ENCODE measurements at places on chromosomes 12 and 14.

GRCh38 chr14:39467889-39468524 is 35.8 kb upstream of the FBXO33 start:
- DNase-seq = no peak

DNA sequence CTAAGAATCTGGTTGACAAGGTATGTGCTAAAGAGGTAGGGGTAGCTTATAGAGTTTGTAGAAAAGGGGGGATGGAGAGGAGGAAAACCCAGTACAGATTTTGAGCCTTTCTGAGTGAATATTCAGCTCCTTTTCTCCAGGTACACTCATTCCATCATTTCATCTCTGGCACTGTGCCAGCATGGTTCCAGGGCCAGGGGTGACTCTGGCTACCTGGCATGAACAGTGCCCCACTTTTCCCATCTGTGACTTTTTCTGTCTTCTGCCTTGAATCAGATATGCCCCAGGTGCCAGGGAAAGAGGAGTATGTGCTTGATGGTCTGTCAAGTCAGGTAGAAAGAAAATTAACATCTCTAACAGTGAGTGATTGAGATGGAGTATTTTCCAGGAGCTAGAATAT is 175.7 kb downstream of the CACNA1C start:
- no peak for DNase-seq

DNA sequence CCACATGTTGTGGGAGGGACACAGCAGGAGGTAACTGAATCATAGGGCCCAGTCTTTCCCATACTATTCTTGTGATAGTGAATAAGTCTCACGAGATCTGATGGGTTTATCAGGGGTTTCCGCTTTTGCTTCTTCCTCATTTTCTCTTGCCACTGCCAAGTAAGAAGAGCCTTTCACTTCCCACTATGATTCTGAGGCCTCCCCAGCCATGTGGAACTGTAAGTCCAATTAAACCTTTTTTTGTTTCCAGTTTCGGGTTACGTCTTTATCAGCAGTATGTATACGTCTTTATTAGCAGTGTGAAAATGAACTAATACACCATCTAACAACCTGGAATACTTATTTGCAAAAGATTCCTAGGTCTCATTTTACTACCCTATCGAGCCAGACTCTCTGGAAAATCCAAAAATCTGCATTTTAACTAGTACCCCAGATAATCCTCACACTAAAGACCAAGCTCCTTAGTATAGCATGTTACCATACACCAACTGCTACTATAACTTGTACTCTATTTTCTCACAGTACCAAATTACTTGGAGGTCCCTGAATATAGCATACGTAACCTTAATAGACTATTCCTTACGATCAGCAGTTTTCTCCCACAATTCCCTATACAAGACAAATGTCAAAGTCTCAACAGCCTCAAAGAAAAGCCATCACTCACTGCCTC is 11.5 kb downstream of the GTF2A1 start:
- DNase-seq = no peak

- DNase-seq = peak; percentile 27
Observed at GRCh38 chr12:45543887-45544286, 185.6 kb upstream of the ARID2 start.

GRCh38 chr14:24576771-24577170 is 721 bp upstream of the CTSG start:
- DNase-seq = no peak

DNA sequence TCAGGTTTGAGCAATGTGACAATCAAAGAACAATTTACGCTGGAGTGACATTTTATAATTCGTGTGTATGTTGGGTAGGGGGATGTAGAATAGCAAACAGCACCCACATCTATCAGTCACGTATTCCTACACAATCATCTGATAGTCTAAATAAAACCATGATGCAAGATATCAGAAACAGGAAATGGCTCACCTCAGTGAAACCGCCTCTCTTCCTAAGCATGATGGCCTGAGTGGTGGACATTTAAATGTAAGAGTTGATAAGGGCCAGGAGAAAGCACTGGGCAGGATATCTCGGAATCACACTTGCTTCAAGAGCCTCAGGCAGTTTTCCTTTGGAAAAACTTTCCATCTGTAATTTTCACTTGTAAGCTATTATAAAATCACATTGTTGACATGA is 128.2 kb downstream of the GRIP1 start:
- DNase-seq = no peak

GRCh38 chr14:58846682-58847465 is 209.1 kb downstream of the DACT1 start:
- DNase-seq = no peak

DNA sequence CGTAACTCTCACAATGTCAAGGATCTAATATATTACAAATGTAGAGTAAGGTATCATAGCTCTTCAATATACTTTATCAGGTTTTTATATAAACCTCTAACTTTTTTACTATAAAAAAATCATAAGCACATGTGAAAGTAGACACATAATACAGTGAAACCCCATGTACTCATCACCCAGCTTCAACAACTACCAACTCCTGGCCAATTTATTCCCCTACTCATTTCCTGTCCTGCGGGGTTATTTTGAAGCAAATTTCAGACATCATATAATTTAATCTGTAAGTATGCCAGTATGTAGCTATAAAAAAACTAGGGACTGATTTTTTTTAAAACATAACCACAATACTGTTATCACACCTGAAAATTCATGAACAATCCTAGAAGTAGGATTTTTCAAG is 47.7 kb downstream of the NOPCHAP1 start:
- DNase-seq = no peak

DNA sequence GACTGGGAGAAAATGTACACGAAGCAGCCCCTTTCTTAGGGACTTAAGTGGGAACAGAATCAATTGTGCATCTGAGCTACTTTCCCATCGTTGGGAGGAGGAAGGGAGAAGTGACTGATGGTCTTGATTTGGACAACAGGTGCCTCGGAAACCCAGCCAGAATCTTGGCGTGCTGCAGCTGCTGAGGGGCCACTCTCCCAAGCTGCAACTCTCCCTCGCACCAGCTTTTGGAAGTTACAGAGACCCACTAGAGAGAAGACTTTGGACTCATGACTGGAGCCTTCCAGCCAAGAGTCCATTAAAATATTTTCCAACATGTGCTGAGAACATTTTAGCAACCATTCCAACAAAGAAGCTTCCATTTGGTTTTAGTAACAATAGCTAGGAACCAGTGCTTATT is 52.3 kb downstream of the GNS start:
- DNase-seq = no peak

GRCh38 chr14:69079747-69080146 is 73.2 kb downstream of the DCAF5 start:
- no peak for DNase-seq

- no peak for DNase-seq
Observed at GRCh38 chr12:68158432-68158831, 1.1 kb downstream of the IFNG start.

DNA sequence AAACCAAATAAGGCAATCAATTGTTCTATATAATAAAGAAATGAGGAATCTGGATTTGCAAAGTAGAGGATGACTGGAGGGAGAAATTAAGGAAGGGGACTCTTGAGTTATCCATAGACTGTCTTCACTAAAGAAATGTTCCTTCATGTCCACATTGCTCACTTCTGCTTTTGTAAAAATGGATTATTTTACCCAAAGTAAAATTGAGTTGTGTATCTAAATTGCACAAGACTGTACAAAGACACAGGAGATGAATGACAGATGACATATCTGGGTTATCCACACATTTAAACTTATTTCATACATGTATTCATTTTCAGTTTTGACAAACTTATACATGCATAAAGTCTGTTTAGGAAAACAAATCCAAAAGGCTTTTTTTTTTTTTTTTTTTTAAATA is 11.3 kb downstream of the ATP2B1 start:
- no peak for DNase-seq

GRCh38 chr12:99529966-99530365 is 117.6 kb upstream of the GARIN6 start:
- DNase-seq = no peak

DNA sequence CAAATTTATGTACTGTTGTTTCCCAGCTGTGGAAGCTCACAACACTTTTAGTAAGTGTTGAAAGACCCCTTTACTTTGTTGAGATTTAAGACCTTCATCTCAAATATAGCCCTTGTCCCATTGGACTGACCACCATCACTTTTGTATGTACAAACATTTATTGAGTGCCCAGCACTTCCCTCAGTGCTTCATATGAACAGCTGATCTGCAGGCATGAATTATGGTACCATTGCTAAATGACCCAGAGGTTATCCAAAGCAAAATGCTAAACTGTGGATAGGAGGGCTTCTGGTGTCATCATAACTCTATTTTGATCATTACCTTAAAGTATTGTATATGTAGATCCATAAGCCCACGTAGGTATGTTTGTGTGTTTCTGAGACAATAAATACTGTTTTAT is 285.7 kb upstream of the RGS6 start:
- DNase-seq = no peak

DNA sequence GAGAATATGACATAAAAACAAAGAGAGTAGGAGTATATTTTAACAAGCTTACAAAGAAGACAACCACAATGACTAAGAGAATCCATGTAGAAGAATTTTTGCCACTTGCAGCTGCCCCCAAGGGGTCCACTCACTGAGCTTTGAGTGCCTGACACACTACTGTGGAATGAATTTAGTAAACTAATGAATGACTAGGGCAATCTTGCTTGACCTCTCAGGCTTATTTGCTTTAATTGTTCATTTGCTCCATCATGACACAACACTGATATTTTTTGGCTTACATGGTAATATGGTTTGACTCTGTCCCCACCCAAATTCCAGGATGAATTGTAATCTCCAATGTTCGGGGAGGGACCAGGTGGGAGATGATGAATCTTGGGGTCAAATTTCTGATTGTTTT is 249.1 kb upstream of the FAR2 start:
- DNase-seq = no peak

- no peak for DNase-seq
Observed at GRCh38 chr12:3125674-3126073, 48.5 kb downstream of the TSPAN9 start.

- DNase-seq = peak; percentile 25
Observed at GRCh38 chr14:68682166-68683103, 110.4 kb downstream of the ZFP36L1 start.

DNA sequence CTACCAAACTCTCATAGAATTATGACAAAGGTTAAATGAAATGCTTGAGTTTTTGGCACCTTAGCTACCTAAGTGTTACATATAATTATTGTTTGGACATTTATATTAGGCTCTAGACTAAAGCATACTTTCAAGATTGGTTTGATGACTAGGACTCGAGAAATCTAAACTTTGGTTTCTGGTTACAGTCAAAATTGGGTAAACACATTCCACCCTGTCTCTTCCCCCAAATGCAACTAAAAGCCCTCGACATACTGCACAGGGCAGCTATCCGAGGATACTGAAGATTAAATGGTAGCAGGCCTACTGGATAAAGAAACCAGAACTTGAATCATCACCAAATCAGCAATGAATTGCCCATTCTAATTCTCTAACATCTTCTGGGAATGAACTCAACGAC is 369.1 kb downstream of the PRKD1 start:
- DNase-seq = no peak

Measured in stimulated activated naive CD4-positive, alpha-beta T cell treated with Interleukin-2 at 50 U/mL for 16 hours (primary cell).